ENCODE measurements at places on chromosomes 5 and 9. TPM values are rescaled to one million over a fixed set of nuclear protein-coding genes. Genes with fewer than 3 reads are reported as not detected.

DNA sequence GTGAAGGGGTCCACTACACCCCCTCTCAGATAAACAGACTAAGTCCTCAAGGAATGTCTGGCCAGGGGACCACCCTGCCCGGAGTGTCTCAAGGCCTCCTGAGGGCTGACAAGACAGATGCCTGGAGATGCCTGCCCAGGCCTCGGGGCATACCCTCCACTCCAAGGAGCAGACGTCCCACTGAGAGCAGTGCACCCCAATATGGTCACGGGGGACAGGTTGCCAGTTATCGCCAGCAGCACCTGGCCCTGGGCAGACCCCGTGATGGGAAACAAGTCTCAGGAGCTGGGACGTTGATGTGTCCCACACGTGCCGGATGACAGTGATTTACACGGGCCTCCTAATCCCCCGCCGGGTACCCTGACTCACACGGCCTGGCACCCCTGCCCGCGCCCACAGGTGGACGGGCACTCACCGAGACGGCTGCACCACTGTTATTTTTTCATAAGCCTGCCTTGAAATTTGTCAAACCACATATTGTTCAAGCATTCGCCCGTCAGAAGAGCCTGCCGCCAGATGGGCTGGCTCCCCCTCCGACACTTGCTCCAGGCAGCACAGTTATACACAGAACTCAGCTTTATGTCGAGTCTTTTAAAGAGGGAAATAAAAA is 43.9 kb downstream of the BARX1 start:
- H3K27ac ChIP-seq: no peak overlapping the region
- peaks cover 5% of the 10 kb centered on the region for H3K4me1 ChIP-seq
- no peaks in the 10 kb centered on the region for H3K36me3 ChIP-seq
- DNase-seq: no peak
- H3K4me3 ChIP-seq: no peak overlapping the region

- peaks cover 39% of the 10 kb centered on the region for H3K4me1 ChIP-seq
- H3K4me3 ChIP-seq: no peak overlapping the region
- H3K27me3 ChIP-seq: no peaks in the 10 kb centered on the region
- H3K36me3 ChIP-seq: peaks cover 42% of the 10 kb centered on the region
- no peak overlapping the region for H3K27ac ChIP-seq
These were observed 43.4 kb downstream of the IRF1 start for GRCh38 chr5:132447196-132447595.

DNA sequence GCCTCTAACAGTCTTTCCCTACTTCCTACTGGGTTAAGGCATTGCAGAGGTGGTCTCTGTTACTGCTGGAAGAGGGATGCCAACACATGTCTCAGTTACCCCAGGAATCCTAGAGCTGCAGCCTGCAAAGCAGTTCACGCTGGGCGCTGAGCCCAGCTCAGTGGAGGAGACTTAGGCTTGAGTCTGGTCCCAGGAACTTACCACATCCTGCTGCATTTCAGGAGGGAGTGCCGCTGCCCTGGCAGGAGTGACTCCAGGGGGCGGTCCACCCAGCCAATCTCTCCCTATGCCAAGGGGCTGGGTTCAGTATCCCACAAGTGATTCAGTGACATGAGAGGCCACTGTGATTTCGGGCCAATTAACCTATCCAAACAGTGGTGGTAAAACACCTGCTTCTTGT is 7.6 kb downstream of the TTC16 start:
- no peak overlapping the region for H3K4me3 ChIP-seq
- DNase-seq: no peak
- no peaks in the 10 kb centered on the region for H3K36me3 ChIP-seq
- H3K27ac ChIP-seq: no peak overlapping the region
- H3K4me1 ChIP-seq: peaks cover 15% of the 10 kb centered on the region

- peaks cover 38% of the 10 kb centered on the region for H3K4me1 ChIP-seq
- no peak for DNase-seq
- H3K36me3 ChIP-seq: peaks cover 40% of the 10 kb centered on the region
These were observed 26.0 kb downstream of the ZCCHC7 start for GRCh38 chr9:37146410-37146809.

- peak overlapping the region; percentile 88 for H3K4me3 ChIP-seq
- peaks cover 13% of the 10 kb centered on the region for H3K36me3 ChIP-seq
- H3K27ac ChIP-seq: peak overlapping the region; percentile 98
- H3K27me3 ChIP-seq: peaks cover 27% of the 10 kb centered on the region
These were observed 16.2 kb downstream of the TRIM7 start for GRCh38 chr5:181188700-181189362.

DNA sequence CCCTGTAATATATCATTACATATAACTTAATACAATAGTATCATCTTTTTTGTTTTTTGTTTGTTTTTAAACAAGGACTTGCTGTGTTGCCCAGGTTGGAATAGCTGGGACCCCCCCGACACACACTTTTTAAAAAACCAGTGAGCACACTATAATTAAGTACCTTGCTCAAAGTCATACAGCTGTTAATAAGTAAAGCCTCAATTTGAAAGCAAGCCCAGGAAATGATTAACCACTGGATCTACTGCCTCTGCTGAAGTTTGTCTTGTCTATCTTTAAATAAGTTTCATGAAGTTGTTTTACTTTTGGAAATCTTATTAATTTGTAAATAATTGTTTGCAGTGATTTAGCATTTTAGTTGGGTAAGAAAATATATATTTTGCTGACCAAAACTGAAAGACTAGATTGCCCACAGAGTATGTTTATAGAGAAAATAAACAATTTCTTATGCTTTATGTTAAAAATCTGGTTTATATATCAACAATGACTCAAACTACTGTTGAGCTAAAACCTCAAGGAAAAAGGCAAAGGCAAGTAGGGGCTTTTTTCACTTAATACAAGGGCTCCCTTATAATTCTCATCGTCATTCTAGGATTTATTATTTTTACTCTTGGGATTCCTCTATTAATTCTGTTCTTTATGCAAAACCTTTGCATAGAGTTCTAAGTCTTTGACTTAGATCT is 5.8 kb upstream of the CARNMT1 start:
- H3K36me3 ChIP-seq: no peaks in the 10 kb centered on the region
- peaks cover 4% of the 10 kb centered on the region for H3K27me3 ChIP-seq
- H3K27ac ChIP-seq: no peak overlapping the region
- DNase-seq: no peak
- peaks cover 1% of the 10 kb centered on the region for H3K4me1 ChIP-seq
- H3K4me3 ChIP-seq: no peak overlapping the region

DNA sequence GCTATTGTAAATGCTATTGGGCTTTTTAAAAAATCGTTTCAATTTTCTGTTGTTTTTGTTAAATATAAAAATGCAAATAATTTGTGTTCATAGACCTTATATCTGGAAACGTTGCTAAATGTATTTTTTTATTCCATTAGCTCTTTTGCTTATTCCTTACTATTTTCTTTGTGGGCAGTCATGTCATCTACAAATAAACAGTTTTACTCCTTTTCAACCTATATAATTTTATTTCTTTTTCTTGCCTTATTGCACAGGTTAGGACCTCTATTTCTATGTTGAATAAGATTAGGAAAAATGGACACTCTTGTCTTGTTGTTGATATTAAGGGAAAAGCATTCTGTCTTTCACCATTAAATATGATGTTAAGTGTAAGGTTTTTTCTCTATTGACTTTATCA is 348.8 kb downstream of the CWC27 start:
- no peak overlapping the region for H3K27ac ChIP-seq
- no peak overlapping the region for H3K4me3 ChIP-seq

DNA sequence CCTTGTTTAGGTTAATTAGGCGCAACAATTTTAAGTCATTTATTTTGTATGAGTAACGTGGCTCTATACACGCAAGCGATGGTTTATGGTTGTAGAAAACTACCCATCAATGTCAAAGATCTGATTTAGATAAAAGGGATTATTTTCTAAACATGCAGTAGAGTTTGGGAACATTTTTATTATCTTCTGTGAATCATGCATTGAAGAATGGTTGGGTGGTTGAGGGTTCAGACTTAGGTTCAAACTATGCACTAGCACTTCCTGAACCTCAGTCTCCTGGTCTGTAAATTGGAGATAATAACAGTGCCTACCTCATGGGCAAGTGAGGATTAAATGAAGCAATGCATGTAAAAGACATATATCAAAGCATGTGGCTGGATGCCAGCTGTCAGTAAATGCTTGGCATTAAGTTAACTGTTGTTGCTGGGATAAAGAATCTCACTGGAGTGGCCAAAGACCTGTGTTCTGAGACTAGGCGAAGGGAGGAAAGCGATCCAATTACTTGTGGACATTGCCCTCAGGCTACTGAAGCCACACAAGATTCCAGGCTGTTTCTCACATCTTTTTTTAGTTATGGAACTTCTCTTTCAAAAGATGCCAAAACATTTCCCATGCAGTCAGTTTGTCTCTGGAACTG is 1.1 kb upstream of the OTULINL start:
- H3K4me3 ChIP-seq: peak overlapping the region; percentile 76
- H3K27me3 ChIP-seq: peaks cover 17% of the 10 kb centered on the region
- peaks cover 8% of the 10 kb centered on the region for H3K36me3 ChIP-seq
- peaks cover 28% of the 10 kb centered on the region for H3K4me1 ChIP-seq
- no peak for DNase-seq
- H3K27ac ChIP-seq: no peak overlapping the region

DNA sequence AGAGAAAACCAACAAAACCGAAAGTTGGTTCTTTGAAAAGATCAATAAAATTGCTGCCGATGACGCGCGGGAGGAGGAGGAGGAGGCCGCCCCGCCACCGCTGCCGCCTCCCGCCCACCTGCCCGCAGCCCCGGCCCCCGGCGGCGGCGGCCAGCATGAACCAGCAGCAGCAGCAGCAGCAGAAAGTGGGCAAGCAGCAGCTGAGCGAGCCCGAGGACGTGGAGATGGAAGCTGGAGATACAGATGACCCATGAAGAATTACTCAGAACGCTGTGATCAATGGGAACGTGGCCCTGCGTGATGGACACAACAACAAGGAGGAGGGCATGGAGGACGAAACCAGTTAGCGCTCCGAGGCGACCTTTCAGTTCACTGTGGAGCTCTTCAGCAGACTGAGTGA is 53.9 kb upstream of the EFNA5 start:
- H3K4me3 ChIP-seq: no peak overlapping the region
- no peaks in the 10 kb centered on the region for H3K4me1 ChIP-seq
- no peaks in the 10 kb centered on the region for H3K27me3 ChIP-seq
- H3K36me3 ChIP-seq: no peaks in the 10 kb centered on the region
- no peak for DNase-seq

FREM1 gene
- total RNA-seq: not detected

CNOT8 gene
- total RNA-seq: 53.7 TPM

ANXA2R gene
- total RNA-seq: 8.5 TPM

All from activated naive CD8-positive, alpha-beta T cell treated with anti-CD3 and anti-CD28 coated beads for 36 hours (primary cell).